ENCODE measurements at places on chromosomes 12 and 14. TPM values are rescaled to one million over a fixed set of nuclear protein-coding genes. Genes with fewer than 3 reads are reported as not detected.

DNA sequence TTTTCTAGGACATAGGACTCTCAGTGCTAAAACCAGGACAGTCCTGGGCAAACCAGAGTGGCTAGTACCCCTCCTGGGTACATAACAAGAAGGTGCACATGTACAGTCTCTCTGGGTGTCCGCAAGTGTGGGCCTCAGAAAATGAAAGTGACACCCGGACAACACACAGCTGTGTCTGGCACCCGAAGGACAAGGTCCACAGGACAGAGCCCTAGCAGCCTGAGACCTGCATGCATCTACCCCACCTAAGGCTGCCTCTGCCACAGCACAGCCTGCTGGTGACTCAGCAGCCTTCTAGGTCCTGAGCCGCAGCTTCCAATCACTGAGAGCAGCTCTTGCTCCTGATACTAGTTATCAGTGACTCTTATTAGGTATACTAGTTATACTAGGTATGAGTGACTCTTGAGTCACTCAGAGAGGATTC lies 784.1 kb upstream of the TBX3 start:
- no peak for DNase-seq
- H3K27me3 ChIP-seq: no peaks in the 10 kb centered on the region
- no peaks in the 10 kb centered on the region for H3K4me1 ChIP-seq
- no peak overlapping the region for H3K27ac ChIP-seq
- H3K4me3 ChIP-seq: no peak overlapping the region

GRCh38 chr14:36271939-36272907 lies 48.2 kb downstream of the MBIP start:
- peak overlapping the region; percentile 42 for H3K4me3 ChIP-seq
- peaks cover 48% of the 10 kb centered on the region for H3K27me3 ChIP-seq
- DNase-seq: peak; percentile 53

DNA sequence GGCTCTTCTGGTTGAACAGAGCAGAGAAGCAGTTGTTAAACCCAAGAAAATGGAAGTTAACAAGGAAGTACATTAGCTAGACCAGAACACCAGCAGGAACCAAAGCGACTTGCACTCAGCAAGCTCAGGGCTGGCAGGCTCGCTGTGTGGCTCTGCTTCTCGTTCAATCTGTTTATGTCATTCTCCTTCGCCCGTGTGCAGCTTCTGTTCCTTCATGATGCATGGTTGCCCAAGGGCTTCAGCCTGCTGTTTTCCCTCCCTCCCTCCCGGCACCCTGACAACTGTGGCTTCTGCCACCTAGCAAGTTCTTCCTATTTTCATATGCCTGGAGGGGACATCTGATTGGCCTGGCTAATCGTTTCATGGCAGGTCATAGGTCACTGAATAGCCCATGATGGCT lies 25.3 kb downstream of the PIGH start:
- H3K4me3 ChIP-seq: no peak overlapping the region
- no peaks in the 10 kb centered on the region for H3K27me3 ChIP-seq
- no peak overlapping the region for H3K27ac ChIP-seq
- no peak for DNase-seq
- H3K36me3 ChIP-seq: peaks cover 73% of the 10 kb centered on the region

DNA sequence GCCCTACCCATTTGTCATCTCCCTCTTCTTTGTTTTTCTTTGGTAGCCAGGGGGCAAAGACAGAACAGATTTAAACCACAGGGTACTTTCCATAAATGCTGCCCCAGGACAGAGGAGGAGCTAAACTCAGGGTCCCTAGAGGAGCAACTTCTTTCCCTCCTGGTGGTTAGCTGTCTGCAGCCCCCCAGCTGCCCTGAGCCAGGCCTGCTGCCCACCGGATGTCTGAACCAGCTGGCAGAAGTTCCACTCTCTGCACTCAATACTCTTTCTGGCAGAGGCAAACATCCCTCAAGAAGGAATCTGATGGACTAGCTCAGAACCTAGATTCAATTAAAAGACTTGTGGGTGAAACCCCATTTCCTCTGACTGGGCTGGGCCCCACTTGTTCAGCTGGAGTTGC lies 10.7 kb downstream of the VDR start:
- peaks cover 3% of the 10 kb centered on the region for H3K27me3 ChIP-seq
- no peak overlapping the region for H3K4me3 ChIP-seq
- DNase-seq: no peak
- H3K36me3 ChIP-seq: no peaks in the 10 kb centered on the region
- H3K4me1 ChIP-seq: no peaks in the 10 kb centered on the region
- no peak overlapping the region for H3K27ac ChIP-seq

The CELA1 gene
- not detected for total RNA-seq
